ENCODE measurements at places on chromosomes 4 and X.

GRCh38 chr4:88264336-88264735 is 20.0 kb downstream of the PPM1K start:
- DNase-seq, result no peak

DNA sequence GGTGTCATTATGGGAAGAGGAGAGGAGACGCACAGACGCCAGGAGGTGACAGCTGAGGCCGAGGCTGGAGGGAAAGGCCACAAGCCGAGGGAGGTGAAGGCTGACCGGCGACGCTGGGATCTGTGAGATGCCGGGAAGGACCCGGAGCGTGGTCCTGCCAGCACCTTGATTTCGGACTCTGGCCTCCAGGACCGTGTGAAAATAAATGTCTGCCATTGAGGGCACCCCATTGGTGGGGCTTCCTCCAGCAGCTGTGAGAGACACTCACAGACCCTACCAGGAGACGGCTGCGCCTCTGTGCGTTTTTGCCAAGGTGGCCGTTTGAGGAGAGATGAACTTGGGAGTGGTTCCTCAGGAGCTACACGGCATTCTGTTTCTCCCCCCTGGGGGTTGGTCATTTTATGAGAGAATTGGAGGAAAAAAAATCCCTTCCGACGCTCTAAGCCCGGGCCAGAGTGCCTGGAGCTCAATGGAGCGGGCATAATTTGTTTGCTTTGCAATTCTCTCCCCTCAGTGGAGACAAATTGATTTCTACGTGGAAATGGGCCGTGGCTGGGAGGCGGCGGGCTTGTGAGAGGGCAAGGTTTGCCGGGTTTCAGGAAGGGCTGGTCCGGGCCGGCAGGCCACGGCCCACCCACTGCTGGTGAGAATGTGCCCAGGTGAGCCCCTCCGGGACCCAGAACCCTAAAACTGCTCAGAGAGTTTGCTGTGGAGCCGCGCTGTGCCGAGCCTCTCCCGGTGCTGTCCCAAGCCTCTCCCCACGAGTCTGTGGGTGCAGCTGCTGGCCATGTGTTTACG is 53.9 kb downstream of the CPZ start:
- no peak for DNase-seq

DNA sequence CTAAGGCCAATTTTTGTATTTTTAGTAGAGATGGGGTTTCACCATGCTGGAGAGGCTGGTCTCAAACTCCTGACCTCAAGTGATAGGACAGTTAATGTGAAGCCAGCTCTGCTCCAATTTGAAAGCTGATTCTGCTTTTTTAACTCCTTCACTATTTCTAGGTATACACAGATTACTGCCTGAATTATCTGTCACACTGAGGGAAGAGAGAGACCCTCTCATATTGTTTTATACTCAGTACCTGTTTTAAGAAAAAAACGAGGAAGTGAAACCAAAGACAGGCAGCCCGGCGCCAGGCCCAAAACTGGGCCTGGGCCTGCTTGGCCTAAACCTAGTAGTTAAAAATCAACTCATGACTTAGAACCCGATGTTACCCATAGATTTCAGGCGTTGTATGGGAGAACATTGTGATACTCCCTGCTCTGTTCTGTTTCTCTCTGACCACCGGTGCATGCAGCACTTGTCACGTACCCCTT is 1601.5 kb upstream of the PCDH10 start:
- DNase-seq, result no peak

GRCh38 chr4:54677853-54678650 is 20.3 kb downstream of the KIT start:
- DNase-seq, result no peak

DNA sequence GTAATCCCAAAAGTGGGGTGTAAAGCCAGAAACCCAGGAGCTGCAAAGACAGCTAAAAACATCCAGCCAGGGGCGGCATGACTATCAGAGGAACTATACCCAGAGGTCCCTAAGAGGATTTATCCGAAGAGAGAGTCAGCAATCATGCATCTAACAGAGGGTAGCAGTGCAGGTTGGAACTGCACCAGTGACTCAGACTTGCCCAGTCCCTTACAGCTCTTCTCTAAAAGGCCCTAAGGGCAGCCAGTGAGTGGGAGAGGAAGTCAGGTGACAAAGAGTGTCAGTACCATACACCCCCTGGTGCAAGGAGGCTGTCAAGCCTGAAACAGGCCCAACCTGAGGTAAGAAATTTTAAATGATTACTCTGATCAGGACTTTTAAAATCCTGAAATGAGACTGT is 88.1 kb downstream of the CAMK2D start:
- peak; percentile 21 for DNase-seq

DNA sequence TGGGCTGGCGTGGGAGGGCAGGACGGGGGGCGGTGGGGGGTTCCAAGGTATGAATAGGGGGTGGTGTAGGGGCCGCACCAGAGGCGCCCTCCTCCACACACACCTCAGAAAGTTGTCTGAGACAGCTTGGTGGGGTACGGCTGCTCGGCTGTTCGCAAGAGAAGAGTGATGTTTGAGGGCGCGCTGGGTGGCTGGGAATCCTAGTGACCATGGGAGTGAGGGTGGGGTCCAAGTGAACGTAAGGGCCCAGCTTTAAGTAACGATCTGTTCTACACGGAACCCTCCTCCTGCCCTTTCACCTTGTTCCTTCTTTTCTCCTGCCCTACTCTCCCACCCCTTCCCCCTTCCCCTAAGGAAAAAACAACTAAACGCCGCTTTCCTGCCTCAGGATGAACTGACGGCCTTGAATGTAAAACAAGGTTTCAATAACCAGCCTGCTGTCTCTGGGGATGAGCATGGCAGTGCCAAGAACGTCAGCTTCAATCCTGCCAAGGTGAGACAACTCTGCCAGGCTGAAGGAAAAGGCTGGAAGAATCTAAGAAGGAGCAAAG is 664 bp downstream of the MED12 start:
- DNase-seq, result no peak

DNA sequence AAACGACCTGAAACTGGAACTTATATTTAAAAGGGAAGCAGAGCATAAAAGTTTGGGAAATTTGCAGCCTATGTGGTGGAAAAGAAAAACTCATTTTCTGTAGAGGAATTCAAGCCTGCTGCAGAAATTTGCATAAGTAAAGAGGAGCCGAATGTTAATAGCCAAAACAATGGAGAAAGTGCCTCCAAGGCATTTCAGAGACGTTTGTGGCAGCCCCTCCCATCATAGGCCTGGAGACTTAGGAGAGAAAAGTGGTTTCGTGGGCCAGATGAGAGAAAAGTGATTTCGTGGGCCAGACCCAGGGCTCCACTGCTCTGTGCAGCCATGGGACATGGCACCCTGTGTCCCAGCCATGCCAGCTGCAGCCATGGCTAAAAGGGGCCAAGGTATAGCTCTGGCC is 361.9 kb downstream of the PCDH19 start:
- DNase-seq, result no peak

DNA sequence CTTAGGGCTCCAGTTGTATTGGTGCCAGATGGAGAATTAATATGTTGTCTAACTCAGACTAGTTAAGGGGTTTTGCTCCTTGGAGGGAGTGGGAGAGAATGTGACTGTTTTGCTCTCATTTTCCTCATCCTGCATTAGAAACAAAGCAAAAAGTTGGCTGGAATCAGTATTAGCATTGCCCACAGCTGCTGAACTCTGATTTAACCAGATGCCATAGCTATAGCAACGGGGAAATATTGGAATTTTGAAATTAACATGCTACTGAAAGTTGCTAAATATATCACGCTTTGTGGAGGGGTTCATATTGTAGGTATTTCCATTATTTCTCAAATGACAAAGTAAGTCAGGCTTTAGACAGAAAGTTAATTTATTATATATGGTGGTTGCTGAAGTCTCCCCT is 66.7 kb upstream of the EOLA2 start:
- no peak for DNase-seq

GRCh38 chrX:123959281-123960063 is 2.0 kb upstream of the STAG2 start:
- DNase-seq, result peak; percentile 28

GRCh38 chrX:50853399-50853798 is 39.4 kb upstream of the SHROOM4 start:
- DNase-seq, result no peak

GRCh38 chr4:5503336-5503936 is 204.9 kb downstream of the EVC2 start:
- DNase-seq, result no peak

DNA sequence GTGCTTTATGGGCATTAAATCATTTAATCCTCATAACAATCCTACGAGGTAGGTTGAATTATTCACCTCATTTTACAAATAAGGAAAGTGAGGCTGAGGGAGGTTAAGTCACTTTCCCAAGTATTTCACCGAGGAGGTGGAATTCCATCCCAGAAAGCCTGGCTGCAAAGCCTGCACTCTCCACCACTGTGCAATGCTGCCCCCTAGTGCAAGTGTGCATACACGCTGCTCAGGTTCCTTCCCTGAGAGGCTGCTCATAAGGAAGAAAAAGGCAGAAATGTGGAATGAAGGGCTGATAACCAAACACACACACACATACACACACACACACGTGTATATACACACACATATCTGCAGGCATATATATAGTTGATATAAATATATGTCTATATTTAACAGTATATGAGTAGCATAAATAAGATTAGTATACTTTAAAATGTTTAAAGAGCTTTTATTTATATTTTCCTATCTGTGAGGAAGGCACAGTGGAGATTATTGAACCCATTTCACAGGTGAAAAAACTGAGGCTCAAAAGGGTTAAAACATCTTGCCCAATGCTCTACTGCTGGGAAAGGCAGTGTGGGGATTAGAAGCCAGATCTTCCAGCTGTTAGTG is 714.5 kb upstream of the TENM3 start:
- peak; percentile 33 for DNase-seq

GRCh38 chrX:65706041-65706828 is 38.8 kb downstream of the MSN start:
- peak; percentile 67 for DNase-seq

DNA sequence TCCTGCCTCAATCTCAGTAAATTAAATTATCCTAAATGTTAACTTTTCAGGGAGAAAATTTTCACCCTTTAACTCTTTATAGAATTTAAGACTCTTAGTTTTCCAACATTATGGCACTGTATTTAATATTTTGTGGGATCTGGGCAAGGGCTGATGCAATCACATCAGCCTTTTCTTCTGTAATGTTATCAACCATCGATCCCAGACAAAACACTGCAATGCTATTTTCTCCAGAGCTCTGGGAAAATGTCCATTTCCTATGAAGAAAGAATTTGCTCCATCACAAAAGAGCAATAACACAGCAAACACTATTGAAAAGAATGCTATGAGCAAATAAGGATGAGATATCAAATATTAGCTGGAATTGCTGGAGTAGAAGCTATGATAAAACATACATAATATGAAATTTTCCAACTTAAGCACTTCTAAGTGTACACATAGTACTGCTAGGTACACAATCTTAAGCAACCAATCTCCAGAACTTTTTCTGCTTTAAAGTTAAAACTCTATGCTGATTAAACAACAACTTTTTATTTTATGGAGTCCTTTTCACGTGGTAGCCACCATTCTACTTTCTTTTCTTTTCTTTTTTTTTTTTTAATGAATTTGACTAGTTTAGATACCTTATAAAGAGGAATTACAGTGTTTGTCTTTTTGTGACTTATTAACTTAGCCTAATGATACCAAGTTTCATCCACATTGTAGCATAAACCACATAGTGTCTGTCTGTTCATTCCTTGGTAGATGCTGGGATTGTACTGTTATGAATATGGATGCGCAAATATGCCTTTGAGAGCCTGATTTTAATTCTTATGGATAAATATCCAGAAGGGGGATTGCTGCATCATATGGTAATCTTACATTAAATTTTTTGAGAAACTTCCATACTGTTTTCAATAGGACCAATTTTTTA is 43.6 kb downstream of the UGT2A3 start:
- DNase-seq, result no peak

- DNase-seq, result no peak
Observed at GRCh38 chr4:125765941-125766340, 451.2 kb downstream of the FAT4 start.
